Mesothelial cell of epicardium (in vitro differentiated cells): ENCODE measurements at places on chromosomes 13 and 19.

DNA sequence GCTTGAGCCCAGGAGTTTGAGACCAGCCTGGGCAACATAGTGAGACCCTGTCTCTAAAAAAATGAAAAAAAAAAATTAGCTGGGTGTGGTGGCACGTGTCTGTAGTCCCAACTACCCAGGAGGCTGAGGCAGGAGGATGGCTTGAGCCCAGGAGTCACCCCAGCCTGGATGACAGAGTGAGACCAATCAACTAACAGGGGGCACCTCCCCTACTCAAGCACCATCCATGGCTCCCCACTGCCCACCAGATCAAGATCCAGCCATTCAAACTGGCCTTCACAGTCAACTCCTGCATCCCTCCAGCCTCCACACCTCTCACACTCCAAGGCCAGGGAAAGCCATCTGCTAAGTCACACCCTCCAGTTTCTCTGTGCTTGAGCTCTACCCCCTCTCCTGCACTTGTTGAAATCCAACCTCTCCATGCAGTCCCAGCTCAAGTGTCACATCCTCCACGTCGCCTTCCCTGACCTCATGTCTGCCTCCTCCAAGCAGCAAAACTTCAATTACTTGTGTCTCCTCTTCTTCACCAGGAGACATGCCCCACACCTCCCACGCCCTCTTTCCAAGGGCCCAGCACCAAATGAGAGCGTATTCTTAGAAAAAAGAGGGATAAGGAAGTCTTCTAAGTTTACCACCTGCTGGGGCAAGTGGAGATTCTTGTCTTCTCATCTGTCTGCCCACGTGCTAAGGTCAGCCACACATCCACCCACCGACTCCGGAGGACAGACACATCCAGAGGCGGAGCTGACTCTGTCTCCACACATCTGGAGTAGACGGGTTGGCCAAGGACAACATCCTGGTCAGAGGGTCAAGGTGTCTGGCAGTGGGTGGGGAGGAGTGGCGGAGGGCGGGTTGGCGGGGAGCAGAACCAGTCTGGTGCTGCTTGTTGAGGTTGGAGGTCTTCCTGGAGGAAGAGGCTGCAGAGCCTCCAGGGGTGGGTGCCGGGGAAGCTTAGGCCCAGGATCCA lies 974 bp upstream of the CYP4F22 start:
- DNase-seq = no peak

- no peak for DNase-seq
Observed at GRCh38 chr13:42328672-42329071, 56.7 kb downstream of the AKAP11 start.

DNA sequence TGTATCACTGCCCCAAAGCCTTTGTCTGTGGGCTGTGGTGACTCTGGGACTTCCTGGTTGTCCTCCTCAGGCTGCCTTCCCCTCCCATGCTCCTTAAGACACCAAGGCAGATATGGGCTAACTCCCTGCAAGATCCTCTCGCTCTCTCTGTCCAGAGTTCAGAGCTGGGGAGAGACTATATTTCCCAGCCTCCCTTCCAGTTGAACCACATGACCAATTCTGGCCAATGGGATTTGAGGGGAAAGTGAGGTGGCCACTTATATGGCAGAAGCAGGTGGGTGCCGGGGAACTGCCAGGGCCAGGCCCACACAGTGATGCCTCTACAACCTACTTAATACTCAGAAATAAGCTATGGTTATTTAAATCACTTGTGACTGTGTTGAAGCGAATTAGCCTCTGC lies 16.2 kb upstream of the ANGPTL8 start:
- no peak for DNase-seq

GRCh38 chr19:7509625-7510024 lies 6.3 kb upstream of the ZNF358 start:
- DNase-seq = no peak
